Kidney epithelial cell (primary cell): ENCODE measurements at places on chromosomes 2 and 18.

GRCh38 chr2:196206804-196207203 is 35.4 kb upstream of the STK17B start:
- DNase-seq, result no peak

GRCh38 chr2:67619204-67619603 is 222.1 kb downstream of the ETAA1 start:
- no peak for DNase-seq

DNA sequence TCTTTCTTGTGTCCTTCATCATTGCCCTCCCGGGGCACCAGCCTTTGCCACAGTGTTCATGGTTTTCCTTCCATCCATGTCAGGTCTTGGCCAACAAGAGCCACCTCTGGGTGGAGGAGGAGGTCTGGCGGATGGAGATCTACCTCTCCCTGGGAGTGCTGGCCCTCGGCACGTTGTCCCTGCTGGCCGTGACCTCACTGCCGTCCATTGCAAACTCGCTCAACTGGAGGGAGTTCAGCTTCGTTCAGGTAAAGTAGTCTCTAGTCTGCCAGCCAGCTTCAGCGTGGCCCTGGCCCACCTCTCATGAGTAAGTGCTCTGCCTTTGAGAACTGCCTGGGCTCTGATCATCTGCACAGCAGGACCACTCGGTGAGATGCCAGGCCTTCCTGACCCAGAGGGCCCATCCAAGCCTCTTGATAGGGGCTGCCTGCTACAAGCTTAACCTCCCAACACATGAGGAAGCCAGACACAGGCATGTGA is 31.0 kb downstream of the STEAP3 start:
- DNase-seq, result no peak

- no peak for DNase-seq
Observed at GRCh38 chr2:234993541-234993981, 41.7 kb downstream of the SH3BP4 start.

DNA sequence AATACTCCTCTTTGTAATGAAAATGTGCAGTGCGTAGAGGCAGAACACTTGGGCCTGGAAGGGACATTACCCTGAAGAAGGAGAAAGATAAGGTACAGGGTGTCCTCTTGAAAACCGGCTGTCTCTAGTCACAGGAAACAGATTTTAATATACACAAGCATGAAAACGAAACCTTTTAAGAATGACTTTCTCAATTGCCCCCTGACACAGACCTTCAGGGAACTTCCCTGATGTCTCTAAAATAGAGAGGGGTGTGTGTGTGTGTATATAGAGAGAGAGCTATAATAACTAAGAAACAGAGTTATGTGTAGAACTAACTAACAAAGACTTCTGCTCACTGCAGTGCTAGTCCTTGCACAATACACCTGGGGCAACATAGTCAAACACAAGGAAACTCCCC is 780.0 kb downstream of the CNTNAP5 start:
- DNase-seq, result no peak

- DNase-seq, result no peak
Observed at GRCh38 chr2:166057370-166058164, 70.3 kb downstream of the SCN1A start.

DNA sequence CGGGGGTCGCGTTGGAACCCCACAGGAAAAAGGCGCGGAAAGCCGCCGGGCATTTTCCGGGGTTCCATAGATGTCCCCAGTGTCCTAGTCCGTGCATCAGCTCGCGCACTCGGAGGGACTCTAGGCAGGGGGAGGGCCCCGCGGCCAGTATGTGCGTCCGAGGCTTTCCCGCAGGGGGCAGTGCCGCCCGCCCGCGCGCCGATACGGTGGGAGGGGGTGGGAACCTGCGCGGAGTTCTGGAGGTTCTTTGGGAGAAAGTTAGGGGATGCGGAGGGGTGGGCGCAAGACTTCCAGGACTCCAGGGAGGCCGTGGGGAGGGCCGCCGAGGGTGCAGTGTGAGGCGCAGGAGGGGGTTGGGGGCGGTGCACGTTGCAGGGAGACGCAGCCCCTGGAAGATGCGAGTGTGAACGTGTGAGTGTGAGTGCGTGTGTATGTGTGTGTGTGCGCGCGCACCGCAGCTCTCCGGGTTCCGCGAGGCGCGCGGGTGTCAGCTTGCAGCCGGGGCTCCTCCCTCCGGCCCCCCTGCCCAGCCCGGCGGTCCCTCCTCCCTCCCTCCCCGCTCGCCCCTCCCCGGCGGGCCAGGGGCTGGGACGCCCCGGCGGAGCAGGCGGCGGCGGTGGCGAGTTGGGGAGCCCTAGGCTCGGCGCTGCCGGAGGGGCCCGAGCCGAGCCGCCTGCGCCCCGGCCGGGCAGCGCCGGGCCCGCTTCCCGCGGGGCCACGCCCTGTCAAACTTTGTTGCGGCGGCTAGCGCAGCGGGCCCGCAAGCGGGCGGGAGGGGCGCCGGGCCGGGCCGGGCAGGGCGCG is at the start of gene TCF7L1:
Gene TCF7L1, plus strand, starts transcription at position 559 of the 804 bp plus-strand sequence. CDS start 293 bp downstream, outside the sequence.
- no peak for DNase-seq

GRCh38 chr18:75172299-75173124 is 36.4 kb downstream of the PTGR3 start:
- no peak for DNase-seq

- DNase-seq, result no peak
Observed at GRCh38 chr2:31038385-31038784, 99.9 kb downstream of the GALNT14 start.

DNA sequence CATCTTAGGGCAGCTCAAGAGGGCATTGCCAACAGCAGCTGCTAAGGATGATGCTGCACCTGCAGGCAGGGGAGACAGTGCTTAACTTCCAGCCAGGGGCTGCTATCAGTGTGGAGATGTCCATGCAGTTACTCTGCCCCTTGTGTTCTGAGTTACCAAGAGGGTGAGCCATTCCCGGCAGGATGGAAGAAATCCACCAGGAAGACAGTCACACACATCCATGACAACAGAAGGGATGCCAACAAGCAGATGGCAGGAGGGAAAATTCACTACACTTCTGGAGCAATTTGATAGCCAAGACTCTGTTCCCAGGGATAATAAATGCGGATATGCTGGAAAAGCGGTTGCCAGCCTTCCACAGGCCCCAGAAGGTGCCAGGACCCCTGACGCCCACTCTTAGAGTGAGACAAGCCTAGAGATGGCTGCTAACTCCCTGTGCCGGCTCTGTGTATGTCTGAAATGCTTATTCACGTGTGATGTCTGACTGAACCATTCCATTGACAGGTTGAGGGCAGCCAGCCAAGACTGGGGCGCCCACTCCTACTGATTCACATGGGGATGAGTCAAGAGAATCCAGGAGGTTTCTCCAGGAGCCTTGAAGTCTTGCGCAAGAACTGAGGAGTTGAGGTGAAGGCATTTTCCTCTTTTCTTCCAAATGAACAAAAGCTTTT is 24.5 kb downstream of the LOXHD1 start:
- DNase-seq, result peak; percentile 16

DNA sequence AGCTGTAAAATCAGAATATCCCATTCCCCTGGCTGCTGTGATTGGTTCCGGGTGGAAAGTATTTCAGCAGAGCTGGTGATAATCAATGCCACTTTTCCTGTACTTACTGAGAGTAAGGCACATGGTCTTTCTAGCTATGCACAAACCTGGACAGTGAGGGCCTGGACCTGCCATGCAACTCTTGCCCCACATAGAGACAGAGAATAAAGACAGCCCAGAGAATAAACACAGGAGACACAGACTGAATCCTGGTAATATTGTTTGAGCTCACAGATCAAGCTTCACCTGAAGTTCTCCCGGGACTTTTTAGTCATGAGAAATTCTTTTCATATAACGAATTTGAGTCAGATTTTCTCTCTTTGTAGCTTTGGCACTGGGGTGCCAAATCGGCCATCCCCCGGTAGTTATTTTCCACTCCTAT is 81.9 kb downstream of the ACAA2 start:
- DNase-seq, result no peak

- DNase-seq, result no peak
Observed at GRCh38 chr2:29238497-29238896, 123.3 kb downstream of the CLIP4 start.

DNA sequence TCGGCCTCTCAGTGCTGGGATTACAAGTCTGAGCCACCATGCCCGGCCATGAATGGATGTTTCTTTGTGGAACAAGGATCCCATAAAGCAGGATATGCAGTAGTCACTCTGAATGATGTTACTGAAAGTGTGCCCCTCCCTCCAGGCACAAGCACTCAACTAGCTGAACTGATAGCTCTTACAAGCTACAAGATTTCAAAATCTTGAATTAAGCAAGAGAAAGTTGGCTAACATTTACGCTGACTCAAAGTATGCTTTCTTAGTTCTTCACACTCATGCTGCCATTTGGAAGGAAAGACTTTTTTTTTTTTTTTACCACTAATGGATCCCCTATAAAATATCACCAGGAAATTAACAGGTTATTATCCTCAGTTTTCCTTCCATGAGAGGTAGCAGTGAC is 549.0 kb upstream of the PKDCC start:
- DNase-seq, result no peak

DNA sequence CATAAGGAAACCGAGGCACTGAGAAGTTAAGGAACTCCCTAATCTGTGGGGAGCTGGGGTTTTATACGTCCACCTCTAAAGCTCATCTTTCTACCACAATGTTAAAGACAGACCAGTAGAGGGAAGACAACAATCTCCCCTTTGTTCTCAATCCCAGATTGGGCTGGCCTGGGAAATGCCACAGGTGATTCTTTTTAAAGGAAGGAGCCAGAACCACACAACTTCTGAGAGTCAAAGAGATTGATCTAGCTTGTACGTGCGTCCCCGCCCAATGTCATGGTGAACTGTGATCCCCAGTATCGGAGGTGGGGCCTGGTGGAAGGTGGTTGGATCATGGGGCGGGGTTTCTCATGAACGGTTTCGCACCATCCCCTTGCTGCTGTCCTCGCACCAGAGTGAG is 81.8 kb upstream of the LCLAT1 start:
- DNase-seq, result no peak

DNA sequence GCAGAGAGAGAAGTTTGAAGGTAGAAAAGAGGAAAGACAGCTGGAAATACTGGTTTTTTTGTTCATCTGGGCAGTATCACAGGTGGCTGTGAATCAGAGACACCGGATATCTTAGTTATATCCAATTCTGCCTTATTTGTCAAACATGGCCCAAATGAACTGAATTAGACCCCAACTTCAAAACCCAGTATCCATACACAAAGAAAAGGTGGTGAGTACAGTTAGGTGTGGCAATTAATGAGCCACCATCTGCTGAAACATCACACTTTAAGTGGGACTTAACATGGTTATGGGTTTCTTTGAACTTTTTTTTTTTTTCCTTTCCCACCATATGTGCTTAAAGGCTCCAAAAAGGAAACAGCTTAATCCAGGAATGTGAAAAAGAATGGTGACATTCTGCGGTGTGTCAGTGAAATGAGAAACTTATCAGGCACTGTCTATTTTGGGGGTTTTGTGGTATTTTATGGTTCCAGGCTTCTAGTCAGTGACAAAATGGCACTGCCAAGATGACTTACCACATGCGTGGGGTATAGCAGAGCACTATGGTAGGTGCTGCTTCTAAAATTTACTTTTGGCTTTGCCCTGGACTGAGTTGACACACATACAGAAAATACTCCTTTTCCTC is 5.0 kb upstream of the TMEM178A start:
- DNase-seq, result no peak

GRCh38 chr2:241801611-241802420 is 7.2 kb upstream of the NEU4 start:
- no peak for DNase-seq

GRCh38 chr2:27136751-27137150 is 2.3 kb upstream of the PREB start:
- DNase-seq, result no peak

DNA sequence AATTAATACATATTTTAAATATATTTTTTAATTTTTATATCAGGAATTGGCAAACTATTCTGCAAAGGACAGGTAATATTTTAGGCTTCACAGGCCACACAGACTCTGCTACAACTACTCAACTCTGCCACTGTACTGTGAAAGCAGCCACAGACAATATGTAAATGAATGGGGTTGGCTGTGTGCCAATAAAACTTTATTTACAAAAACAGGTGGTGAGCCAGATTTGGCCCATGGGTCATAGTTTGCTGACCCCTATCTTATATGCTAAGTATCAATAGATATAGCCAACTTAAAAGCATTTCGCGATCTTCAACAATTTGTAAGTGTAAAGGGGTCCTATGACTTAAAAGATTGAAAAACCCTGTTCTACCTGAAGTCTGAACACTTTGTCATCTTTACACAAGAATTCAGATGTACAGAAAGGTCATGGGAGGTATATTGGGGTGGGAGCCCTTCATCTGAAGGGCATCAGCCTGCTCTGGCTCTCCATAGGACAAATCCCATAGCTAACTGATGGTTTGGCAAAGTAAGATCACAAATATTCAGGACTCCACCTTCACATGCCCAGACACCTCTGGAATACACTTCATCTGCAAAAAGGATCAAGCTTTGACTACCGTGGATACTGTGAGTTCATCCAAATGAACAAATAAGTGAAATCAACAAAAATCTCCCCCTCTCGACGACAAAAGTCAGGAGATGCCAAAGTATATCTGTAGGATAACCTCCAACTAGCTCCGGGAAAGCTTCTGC is 65.9 kb downstream of the C1D start:
- no peak for DNase-seq

DNA sequence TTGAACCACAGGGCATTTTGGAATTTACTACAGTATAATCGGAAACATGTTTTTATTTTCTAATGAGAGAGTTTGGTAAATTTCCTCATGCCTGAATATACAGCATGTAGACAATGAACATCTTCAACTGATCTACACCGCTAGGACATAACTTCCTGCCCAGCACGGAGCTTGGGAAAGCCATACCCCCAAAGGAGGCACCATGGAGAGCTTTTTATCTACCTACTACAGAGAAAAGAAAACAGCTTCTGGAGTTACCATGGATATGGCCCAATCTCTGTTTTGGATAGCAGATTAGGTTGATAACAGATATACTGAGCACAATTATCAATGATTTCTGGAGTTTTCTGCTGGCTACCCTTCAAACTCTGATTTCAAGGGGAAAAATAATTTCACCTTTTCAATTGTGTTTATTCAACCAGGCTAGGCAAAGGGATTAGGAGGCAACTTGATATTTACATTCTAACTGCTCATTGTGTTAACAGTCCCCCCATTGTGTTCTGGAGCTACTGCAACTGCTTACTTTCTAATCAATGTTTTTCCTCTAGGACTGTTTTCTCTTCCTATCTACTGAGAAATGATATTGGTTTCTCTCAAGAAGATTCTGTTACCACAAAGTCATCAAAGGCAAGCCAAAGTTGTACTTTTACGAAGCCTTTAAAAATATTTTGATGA is 123.0 kb upstream of the ARHGAP28 start:
- DNase-seq, result no peak

DNA sequence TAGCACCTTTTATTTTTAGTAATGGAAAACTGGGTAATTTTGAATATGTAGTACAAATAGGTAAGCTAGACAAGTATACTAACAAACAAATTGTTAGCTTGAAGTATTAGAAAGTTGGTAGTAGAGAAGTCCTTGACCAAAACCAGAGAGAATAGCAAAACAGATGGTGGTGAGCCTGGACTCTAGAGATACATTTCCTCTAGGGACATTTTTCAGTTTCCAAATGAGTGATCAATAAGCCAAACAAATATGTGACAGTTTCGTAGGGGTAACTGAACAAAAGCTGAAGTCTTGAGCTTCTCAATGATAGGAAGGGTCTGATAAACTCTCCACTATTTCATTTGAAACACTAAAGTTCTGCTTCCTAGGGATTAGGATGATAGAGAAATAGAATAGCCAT is 692.0 kb upstream of the FAM98A start:
- DNase-seq, result no peak
